ENCODE measurements at places on chromosomes 16 and 17. TPM values are rescaled to one million over a fixed set of nuclear protein-coding genes. Genes with fewer than 3 reads are reported as not detected.

Gene P2RX5
- total RNA-seq = 122 TPM

Gene OSGIN1
- total RNA-seq = 0.42 TPM

Gene HAGH
- 51.6 TPM for total RNA-seq

Gene HOXB2
- 3.0 TPM for total RNA-seq

Gene OTOA
- 0.28 TPM for total RNA-seq

Gene DLX3
- total RNA-seq = 0.09 TPM

Gene HOXB6
- total RNA-seq = 0.19 TPM

Gene EFNB3
- total RNA-seq = 0.52 TPM

Gene GCGR
- total RNA-seq = 0.05 TPM

Gene CCDC144A
- 4.9 TPM for total RNA-seq

Gene JPH3
- total RNA-seq = 0.05 TPM

Gene DPEP2NB
- not detected for total RNA-seq

Gene HNF1B
- total RNA-seq = 0.05 TPM

Gene DLG4
- 8.5 TPM for total RNA-seq

Gene NKD1
- total RNA-seq = 0.90 TPM

Gene SLC9A5
- total RNA-seq = 0.09 TPM

Gene SLC38A8
- 0.57 TPM for total RNA-seq

Gene PRDM7
- not detected for total RNA-seq

Gene CSF3
- 0.09 TPM for total RNA-seq

Gene ASB16
- total RNA-seq = not detected

Gene INCA1
- 0.24 TPM for total RNA-seq

Gene KRT28
- 0.05 TPM for total RNA-seq

Gene TMEM208
- 35.2 TPM for total RNA-seq

Gene SERPINF2
- total RNA-seq = 4.3 TPM

Gene CACNG5
- total RNA-seq = 0.05 TPM

Gene MEIOC
- 0.09 TPM for total RNA-seq

Gene DUSP14
- total RNA-seq = 16.2 TPM

Gene KCNG4
- not detected for total RNA-seq

Gene SLC6A2
- total RNA-seq = 0.14 TPM

Gene ITGB4
- 4.3 TPM for total RNA-seq

Gene GPRC5B
- total RNA-seq = 1.5 TPM

Gene KRTAP4-9
- total RNA-seq = not detected

Gene CDRT4
- total RNA-seq = 1.5 TPM

Gene C17orf67
- 8.0 TPM for total RNA-seq

Gene DHRS11
- 3.0 TPM for total RNA-seq

Gene C17orf50
- total RNA-seq = 0.09 TPM

Gene ZNF75A
- total RNA-seq = 25.9 TPM

Gene MILR1
- 8.8 TPM for total RNA-seq

Gene OTOP2
- 0.05 TPM for total RNA-seq

Gene TBC1D3D
- total RNA-seq = not detected

Gene NOTUM
- total RNA-seq = 0.66 TPM

Gene PLK1
- 19.9 TPM for total RNA-seq

Gene KRT40
- 0.09 TPM for total RNA-seq

Gene KDM8
- total RNA-seq = 6.2 TPM

Gene MYH1
- under 0.01 TPM for total RNA-seq

Gene CDT1
- total RNA-seq = 11.7 TPM

Gene REXO5
- total RNA-seq = 11.1 TPM

Gene TNP2
- not detected for total RNA-seq

Gene CTRB2
- not detected for total RNA-seq

Gene PDPK1
- 17.2 TPM for total RNA-seq

Gene HBA2
- total RNA-seq = 595 TPM

All from thymus (tissue), 14 donors.